GM23248 (cell line): ENCODE measurements at places on chromosomes 7 and 10.

GRCh38 chr7:57769131-57769530, 319.2 kb downstream of the ZNF716 start:
- DNase-seq: no peak

- DNase-seq: no peak
Measured at GRCh38 chr10:35458500-35459448, 122.5 kb downstream of the CCNY start.

DNA sequence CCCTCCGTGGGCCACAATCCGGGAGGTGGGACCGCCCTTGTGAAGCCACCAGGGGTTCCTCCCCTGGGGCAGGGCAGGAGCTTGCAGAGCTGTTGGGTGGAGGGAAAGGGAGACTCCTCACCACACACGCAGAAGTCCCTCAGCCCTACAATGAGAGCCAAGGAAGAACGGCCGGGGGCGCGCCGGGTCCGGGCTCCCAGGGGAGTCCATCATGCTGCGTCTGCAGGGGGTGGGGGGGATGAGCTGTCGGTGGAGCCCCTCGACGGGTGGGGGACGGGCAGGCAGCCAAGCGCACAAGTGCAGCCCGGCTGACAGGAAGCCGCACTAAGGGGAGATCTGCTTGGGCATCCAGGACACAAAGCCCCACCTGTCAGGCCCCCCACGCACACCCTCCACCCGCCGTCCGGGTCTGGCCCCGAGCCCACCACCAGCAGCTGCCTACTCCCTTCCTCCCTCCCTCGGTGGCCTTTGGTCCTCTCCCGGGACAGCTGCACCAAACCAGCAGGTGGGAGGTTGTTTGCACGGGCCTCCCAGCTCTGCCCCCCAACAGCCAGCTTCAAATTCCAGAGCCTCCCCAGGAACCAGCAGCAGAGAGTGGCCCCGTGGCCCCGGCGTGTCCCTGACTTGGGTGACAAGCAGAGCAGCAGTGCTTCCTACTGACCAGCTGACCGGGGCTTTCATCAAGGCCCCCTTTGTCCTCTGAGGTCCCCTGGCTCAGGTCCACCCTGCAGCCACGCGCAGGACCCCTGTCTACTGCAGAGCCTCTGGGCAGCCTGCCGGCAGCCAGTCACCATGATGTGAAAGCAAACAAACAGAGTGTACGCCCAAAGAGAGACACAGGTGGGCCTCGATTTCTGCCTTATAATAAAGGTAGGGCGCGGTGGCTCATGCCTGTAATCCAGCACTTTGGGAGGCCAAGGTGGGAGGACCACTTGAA, 50.3 kb downstream of the HIP1 start:
- DNase-seq: no peak

DNA sequence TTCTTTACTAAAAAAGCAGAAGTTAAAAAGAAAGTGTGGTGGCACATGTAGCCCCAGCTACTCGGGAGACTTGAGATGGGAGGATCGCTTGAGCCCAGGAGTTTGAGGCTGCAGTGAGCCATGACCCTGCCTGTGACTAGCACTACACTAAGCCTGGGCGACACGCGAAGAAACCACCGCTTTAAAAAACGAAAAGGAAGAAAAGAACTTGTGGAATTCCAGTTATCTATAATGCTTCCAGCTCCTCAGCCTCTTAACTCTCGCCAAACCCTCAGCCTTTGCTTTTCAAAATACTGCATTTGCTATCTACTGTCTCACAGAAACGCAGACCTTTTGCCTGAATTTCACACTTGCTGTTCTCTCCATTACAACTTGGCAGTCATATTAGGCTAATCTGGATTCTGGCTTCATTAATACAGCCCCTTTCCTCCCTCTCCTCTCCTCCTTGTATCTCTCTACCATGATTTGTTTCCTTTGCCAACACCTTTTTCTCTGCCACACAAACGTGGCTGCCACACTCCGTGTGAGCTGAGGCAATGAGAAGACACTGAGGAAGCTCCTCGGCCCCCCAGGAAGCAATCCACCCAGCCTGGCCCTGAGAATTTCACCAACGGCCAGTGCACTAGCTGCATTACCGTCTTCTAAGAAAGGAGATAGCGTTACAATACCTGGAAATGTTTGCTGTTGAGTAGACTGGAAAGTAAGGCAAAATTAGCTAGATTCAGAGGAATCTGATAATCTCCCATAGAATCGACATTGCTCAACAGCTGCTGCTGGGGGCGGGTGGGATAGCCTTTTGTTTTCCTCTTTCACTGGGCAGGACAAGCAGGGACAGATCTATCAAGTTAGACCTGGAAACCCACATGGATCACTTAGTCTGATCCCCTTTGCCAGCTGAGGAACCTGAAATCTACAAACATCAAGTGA, 37.2 kb downstream of the CALML5 start:
- peak; percentile 37 for DNase-seq

DNA sequence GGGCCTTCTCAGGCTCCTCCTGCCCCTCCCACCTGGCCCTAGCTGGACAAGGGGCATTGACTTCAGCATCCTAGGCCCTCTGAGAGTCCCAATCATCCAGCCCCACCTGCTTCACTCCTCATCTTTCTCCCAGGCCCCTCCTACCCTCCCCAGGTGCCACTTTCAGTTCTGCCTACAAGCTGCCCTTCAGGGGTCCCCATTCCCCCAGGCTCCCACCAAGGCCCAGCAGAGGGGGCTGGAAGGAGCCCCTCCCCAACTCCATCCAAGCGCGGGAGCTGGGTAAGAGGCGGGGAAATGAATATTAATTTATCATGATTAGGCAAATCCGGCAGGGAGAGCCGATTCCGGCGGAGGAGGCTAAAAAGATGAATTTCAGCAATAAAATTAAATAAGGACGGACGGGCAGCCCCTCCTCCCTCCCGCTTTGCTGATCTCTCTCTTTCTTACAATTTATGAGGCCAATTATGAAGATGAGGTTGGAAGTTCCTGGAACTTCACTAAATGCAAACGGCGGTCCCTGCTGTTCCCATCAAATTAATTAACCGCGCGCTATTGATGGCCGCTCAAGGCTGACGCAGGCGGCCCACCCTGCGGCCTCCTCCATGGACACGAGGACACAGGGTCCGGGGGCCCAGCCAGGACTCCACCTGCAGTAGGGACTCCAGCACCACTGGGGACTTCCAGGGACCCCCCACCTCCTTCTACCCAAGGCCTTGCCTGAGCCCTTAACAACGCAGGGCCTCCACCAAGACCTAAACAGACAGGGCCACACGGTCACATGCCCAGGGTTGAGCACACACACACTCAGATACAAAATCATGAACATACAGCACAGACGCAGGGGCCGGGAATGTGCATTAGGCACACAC, 13.9 kb downstream of the POLL start:
- no peak for DNase-seq

GRCh38 chr7:69651101-69651590, 52.9 kb downstream of the AUTS2 start:
- DNase-seq: no peak

- peak; percentile 53 for DNase-seq
Measured at GRCh38 chr7:17682586-17682985, 257.7 kb downstream of the SNX13 start.

GRCh38 chr7:16711730-16712129, 41.8 kb upstream of the TSPAN13 start:
- DNase-seq: peak; percentile 82

DNA sequence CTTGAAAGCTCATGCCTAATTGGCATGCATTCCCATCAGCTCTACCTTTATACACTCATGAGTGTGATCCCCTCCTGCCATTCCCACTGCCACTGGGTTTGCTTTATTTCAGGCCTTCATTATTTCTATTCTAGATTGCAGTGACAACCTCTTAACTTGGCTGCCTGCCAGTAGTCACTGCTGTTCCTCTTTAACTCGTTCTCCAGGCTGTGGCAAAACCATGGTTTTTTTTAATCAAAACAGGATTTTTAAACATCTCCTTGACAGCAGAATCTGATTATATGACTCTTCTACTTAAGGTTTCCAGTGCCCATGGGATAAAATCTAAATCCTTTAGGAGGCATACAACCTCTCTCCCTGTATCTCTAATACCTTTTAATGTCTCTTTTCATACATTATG, 223.7 kb upstream of the PCDH15 start:
- peak; percentile 2 for DNase-seq

DNA sequence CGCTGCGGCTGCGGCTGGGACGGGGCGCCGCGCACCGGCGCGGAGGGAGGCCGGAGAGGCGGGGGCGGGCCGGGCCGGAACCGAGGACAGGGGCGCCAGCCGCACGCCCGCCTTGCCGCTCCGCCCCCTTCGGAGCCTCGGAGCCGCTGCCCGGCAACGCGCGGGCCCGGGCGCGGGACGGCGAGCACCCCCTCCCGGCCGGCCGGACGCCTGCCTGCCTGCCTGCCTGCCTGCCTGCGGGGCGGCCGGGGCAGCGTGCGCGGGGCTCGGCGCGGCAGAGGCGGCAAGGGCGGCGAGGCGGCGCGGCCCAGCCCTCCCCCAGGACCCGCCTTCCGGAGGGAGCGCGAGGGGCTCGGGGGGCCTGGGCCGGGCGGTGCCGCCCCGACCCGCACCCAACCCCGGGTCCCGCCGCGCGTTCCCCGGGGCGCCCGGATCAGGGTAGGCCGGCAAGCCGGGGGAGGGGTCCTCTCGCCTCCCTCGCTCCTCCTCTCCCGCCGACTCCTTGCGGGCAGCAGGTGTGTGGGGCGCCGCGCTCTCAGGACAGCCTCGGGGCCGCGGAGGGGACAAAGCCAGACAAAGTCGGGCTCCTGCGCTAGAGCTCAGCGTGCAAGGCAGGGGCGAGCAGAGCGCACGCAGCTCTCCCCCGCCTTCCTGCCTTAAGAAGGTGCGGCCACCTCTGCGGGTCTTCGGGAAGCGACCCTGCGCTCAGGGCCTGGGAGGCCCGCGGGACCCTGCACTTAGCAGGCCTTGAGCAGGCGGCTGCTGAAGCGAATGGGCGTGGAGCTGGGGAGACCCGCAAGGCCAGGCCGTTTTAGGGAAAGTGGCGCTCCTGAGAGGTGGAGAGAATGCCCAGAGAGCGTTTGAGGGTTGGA, at the start of gene KIAA1549:
Gene KIAA1549 (minus strand): TSS at position 58 of the 872 bp plus-strand sequence. CDS start 120 bp downstream, outside the sequence.
- DNase-seq: peak; percentile 89

DNA sequence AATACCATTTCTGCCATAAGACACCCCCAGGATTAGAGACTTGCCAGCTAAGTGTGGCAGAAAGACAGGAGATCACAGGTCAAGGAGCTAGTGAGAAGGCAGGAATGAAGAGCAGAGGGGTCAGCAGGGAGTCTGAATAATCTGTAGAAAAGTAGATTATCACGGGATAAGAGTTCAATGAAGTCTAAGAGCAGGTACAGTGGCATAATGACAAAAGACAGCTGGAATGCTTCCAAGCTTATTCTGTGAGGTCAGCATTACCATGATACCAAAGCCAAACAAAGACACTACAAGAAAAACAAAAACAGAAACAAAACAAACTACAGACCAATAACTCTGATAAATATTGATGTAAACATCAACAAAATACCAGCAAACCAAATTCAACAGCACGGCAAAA, 20.8 kb downstream of the PILRA start:
- no peak for DNase-seq

DNA sequence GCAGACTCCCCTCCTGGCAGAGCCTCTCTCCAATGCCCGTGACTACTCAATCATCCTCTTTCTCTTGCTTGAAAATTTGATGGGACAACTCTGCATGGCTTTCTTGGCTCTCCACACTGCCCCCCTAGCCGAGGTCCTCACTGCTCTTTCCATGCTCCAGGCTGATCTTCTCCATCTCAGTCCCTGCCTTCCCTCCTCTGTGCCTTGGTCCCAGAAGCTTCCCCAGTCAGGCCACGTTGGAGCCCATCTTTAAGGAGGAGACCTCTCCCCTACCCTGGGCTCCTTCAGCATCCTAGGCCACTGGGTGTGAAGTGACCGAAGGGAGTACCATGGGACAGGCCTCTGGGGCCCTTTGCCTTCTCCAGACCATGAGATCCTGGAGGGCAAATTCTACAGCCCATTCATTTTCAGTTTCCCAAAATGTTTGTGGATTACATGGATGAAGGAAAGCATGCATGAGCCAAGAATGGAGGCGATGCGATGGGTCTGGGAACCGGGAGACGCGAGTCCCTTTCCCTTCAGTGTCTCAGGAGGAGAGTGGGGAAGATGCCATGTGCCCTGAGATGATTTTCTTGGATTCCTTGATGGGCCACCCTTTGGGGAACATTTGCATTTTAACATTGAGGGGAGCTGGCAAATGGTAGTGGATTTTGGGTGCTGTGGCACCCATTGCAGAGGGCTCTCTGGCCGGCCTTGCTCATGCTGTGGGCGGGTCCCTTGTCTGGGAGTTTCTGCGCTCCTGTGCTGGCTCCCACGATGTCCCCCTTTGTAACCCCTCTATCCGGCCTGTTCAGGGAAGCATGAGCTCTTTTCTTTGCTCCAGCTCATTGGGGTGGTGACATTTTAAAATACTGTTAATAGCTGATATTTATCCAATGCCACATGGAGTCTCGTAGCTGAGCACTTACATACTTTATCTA, 376.6 kb downstream of the RPS24 start:
- DNase-seq: no peak

GRCh38 chr7:56291-56913, 136.0 kb upstream of the FAM20C start:
- no peak for DNase-seq

DNA sequence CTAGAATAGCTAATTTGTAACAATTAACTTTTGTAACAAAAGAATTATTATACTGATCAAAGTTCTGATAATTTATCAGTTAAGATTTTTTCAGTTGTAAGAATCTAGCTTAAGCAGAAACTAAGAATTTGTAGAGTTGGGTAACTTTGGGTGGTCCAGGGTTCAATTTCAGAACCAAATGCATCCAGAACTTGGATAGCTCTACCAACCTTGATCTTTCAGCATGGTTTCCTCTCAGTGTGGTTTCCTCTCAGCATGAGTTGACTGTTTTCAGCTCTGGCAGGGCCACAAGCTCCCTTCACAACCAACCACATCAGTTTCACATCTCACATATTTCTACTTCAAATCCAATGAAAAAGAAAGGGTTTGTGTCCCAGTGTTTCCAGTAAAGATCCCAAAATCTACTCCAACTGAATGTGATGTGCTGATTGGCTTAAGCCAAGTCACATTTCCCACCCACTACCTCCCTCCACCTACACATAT, 3.3 kb upstream of the FAS start:
- DNase-seq: no peak

GRCh38 chr7:77360104-77360503, 56.0 kb downstream of the GSAP start:
- DNase-seq: no peak

DNA sequence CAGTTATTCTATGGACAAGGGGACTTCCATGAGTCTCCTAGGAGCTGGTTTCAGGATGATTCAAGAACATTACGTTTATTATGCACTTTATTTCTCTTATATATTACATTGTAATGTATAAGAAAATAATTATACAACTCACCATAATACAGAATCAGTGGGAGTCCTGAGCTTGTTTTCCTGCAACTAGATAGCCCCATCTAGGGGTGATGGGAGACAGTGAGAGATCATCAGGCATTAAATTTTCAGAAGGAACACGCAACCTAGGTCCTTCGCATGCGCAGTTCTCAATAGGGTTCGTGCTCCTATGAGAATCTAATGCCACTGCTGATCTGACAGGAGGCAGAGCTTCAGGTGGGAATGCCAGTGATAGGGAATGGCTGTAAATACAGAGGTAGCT, 137.9 kb downstream of the ANKRD30A start:
- DNase-seq: no peak

- peak; percentile 69 for DNase-seq
Measured at GRCh38 chr7:78499971-78500370, 701.4 kb downstream of the PHTF2 start.

GRCh38 chr10:111989136-111989911, 194.2 kb downstream of the GPAM start:
- no peak for DNase-seq
